NCI-H1092 (cell line): ENCODE measurements at places on chromosomes 12 and 14.

DNA sequence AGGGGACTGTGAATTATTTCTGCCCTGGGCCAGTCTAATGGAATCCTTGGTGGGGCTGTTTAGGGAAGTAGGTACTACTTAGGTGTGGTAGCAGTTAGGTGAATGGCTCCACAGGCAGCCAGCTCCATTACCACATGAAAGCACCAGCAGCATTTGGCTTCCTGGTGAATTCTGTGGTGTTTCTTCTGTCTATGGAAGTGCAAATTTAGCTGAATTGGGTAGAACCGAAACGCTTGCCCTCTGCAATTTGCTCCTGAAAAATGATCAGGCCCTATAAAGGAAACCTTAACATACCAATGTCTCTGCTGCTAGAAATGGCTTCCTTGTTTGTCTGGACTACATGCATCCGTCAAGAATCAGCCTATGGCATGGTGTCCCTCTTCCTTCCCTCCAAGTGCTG is 16.4 kb downstream of the FLRT2 start:
- DNase-seq = no peak

DNA sequence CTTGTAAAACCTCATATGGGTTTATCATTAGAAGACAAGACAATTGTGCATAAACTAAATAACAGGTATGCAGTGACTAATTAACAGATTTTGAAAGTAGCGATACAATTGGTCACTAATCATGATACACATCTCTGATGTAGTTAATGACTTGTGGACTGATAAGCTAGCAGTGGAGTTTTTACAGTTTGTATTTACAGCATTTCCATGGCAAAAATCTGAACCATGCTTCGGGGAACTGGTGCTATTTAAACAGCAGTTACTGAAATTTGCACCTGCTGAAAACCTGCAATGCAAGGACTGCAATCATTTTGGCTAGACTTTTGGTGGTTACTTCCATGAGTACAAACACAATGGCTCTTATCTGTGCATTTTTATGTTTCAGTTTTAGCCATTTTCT is 471.2 kb downstream of the RERGL start:
- DNase-seq = no peak

GRCh38 chr12:104990950-104991349 is 4.8 kb downstream of the NOPCHAP1 start:
- DNase-seq = no peak

- no peak for DNase-seq
These were observed 4.3 kb downstream of the C14orf93 start for GRCh38 chr14:23005451-23006187.

DNA sequence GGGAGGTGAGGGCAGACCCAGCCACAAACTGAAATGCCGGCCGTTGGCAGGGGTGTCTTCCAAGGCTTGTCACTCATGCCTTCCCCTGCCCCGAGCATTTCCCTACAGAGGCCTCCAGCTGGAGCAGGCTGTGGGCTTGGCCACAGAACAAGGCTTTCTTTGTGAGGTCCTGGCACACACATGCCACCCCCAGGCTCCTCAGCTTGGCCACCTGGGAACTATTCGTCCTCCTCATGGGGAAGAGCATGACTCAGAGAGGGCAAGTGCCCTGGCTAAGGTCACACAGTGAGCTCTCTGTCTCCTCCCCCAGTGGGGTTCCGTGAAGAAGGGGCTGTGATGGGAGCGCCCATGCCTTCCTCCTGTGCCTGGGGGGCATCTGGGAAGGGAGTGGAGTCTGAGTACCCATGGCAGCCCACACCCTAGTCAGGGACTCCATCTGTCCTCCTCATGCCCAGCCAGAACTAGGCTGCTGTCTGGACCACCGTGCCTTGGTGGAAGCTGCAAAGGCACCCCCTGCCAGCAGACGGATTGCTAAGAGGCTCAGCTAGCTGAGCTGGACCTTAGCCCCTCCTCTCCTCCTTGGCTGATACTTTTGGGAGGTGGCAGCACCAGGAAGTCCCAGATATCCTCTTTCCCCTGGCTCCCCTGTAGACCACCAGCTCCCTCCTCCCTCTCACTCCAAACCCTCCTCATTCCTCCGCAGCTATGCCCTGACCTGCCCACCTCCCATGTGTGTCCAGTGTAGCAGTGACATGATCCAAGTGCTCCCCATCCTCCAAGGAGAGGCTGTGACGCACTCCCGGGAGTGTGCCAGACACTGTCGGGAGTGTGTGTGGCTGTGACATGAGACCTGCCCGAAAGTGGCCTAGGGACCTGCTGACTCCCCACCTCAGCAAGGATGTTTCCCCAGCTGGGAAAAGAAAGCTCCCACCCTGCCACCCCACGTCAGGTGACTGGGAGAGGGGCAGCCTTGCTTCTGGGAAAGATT is 21.4 kb downstream of the ABCB9 start:
- DNase-seq = no peak

DNA sequence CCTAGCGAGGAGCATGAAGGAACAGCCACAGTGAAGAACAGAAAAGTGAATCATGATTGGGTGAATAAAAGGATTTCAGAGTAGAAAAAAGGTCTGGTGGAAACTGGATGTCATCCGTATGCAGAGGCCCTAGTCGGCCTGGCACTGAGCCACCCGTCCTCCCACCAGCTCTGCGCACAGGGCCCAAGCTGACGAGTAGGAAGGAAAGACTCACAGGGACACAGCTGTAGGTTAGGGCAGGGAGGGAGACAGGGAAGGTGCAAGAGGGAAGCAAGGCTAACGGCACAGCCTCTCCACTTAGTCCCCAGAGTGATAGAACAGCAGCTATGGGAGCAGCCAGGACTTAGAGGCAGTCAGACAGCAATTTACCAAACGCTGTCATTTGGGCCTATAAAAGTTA is 112.6 kb downstream of the KCNK10 start:
- DNase-seq = no peak

GRCh38 chr14:104224506-104225277 is 86.3 kb downstream of the KIF26A start:
- no peak for DNase-seq

DNA sequence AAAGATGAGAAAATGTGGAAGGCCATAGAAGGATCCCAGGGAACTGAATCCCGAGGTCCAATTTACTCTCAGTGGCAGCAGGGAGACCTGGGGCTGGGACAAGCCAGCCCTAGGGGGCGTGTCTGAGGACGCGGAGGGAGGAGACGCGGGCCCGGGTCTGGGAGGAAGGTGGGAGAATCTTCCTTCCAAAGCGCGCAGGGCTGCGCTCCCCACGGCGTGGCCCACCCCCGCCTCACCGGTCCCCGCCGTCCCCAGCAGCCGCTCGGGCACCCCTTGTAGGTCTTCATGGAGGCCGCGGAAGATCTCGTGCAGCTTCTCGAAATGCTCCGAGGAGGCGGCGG is 323 bp downstream of the VTI1B start:
- DNase-seq = peak; percentile 65

DNA sequence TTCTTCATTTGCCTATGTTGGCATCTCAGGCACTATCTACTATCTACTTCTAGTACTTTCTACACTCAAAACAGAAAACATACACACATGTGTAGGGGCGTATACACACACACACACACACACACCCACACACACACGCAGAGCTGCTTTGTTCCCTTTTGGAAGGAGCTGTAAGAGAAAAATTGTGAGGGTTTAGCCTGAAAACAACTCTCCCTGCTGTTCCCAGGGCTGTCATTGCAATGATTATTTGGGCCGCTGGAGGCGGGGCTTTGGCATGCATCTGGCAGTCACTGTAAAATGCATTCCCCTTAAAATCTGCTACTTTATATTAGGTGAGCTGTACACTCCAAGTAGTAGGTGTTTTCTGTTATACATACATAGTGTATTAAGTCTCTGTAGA is 29.1 kb upstream of the SLC38A2 start:
- no peak for DNase-seq

GRCh38 chr14:53183056-53183455 is 29.9 kb upstream of the DDHD1 start:
- no peak for DNase-seq

- DNase-seq = no peak
These were observed 30.5 kb downstream of the TSPAN19 start for GRCh38 chr12:85005615-85006014.

DNA sequence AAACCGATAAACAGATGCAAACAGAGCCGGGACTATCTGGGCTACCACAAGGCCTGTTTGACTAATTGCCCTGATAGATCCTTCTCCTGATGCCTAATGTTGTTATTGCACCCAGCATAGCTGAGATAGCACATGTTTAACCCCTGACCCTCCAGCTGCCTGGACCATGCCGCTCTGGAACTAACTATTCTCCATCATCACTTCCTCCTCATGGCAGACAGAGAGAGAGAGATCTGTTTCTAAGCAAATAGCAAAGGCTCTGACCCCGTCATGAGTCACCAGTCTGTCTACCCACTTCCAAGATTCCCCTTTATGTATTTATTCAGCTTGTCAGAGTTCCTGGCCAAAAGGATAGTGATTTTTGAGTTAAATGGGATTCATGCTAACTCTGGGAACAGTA is 58.2 kb upstream of the FLRT2 start:
- DNase-seq = no peak
